ENCODE measurements at places on chromosomes 6 and 20.

GRCh38 chr20:37347891-37348791 is 2.2 kb downstream of the SRC start:
- DNase-seq = no peak

DNA sequence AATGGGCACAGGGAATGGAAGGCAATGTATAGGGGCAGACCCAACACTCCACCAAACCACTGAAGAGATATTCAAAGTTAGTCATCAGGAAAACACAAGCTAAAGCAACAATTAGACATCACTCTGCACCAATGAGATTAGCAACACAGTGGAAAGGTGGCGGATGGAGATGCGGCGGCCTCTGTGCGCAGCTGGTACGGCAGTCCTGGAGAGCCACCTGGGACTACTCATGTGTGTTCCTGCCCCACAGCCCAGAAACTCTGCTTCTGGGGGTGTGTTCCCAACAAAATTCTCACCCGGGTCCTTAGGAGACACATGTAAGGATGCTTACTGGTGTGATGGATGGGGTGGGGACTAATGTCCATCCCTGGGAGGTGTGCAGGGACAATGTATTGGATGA is 82.4 kb downstream of the DHX35 start:
- DNase-seq = no peak

DNA sequence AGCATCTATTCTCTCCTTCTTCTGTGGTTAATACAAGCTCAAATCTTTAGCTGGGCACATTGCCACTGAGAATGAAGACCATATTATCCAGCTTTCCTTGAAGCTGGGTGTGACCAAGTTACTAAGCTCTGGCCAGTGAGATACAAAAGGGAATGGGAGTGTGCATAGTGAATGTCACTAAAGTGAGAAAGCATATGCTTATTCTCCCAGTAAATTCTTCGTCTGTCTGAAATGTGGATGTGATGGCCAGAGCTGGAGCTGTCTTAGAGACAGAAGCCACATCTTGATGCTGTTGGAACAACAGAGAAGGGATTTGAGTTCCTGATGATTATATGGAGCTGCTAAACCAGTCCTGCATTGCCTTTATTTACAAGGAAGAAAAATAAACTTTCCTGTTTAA is 60.1 kb downstream of the SESN1 start:
- DNase-seq = no peak

DNA sequence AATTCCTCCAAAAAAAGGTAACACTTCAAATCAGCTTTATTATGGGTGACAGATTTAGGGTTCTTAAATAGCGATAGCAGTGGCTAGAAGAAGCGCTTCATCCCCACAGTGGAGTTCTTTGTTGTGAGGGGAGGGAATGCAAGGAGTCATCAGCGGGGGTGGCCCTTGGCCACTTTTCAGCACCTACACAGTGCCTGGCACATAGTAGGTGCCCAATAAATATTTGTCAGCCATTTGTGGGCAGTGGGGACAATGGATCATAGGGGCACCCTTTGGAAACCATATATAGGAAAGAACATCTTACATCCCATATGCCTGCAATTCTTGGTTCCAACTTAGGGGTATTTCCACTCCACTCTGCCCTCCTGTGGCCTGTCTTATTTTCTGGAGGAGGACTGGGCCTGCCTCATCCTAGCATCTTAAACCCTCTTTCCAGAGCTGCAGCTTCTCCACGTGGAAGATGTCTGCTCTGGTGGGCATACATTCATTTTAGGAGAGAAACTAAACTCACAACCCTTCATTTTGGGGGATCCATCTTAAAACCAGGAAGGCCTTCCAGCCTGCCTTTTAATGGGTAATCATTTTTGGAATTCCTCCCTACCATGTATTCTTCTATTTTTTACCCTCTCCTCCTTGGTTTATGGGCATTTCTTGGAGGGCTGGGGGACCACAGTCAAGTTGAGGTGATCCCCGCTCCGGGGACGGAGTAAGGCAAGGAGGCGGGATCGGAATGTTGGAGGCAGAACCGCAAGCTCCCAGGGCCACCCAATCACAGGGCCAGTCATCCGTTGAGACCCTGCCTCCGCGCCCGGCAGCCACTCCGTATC is 2.6 kb upstream of the GPSM3 start:
- DNase-seq = peak; percentile 68

GRCh38 chr20:50107086-50107660 is 5.8 kb downstream of the UBE2V1 start:
- no peak for DNase-seq

- no peak for DNase-seq
These were observed 44.2 kb downstream of the AKAP12 start for GRCh38 chr6:151284012-151284411.

GRCh38 chr6:137434640-137435039 is 59.6 kb downstream of the OLIG3 start:
- no peak for DNase-seq

GRCh38 chr6:45428727-45429126 is 51.0 kb upstream of the SUPT3H start:
- DNase-seq = no peak

DNA sequence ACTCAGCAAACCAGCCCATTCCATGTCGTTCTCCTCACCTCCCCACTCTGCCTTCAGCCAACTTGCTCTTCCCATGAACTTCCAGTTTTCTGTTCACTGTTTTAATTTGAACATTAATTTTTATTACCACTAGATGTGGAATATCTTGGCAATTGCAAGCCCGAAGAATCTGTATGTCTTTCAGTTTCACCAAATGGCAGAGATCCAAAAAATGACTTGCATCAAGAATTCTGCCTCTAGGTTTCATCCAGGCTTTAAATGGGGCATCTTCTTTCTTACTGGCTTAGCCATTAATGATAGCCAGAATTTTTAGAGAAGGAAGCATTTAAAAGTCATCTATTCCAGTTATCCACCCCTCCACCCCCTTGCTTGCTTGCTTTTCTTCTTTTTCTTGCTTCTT is 39.0 kb downstream of the CAP2 start:
- DNase-seq = no peak

GRCh38 chr6:14142063-14142450 is 24.5 kb downstream of the CD83 start:
- DNase-seq = no peak

DNA sequence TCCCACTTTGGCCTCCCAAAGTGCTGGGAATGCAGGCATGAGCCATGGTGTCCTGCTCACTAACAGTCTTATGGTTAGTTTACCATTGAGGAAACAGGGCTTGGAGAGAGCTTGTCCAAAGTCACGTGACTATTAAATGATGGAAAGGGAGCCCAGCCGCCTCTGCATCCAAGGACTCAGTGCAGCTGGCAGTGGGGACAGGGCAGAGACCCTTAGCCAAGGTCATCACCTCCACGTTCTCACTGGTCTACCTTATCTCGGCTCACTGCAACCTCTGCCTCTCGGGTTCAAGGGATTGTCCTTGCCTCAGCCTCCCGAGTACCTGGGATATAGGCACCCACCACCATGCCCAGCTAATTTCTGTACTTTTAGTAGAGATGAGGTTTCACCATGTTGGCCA is 109.3 kb downstream of the SLC23A2 start:
- DNase-seq = no peak

DNA sequence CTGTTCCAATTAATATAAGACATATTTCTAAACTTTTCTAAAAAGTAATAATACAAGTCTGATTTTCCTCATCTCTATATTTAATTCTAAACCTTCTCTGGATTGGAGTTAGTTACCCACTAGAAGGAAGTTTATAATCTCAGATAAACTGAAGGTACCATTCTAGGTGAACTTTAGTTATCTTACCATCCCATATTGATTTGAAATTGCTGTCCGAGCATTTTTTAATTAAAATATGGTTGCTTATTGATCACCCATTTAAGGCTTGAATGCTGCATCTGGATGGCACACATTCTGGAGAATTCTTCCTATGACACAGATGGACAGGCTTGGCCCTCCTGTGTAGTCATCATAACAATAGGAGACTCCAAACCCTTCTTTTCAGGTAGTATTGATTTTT is 8.0 kb downstream of the RNF182 start:
- DNase-seq = no peak

DNA sequence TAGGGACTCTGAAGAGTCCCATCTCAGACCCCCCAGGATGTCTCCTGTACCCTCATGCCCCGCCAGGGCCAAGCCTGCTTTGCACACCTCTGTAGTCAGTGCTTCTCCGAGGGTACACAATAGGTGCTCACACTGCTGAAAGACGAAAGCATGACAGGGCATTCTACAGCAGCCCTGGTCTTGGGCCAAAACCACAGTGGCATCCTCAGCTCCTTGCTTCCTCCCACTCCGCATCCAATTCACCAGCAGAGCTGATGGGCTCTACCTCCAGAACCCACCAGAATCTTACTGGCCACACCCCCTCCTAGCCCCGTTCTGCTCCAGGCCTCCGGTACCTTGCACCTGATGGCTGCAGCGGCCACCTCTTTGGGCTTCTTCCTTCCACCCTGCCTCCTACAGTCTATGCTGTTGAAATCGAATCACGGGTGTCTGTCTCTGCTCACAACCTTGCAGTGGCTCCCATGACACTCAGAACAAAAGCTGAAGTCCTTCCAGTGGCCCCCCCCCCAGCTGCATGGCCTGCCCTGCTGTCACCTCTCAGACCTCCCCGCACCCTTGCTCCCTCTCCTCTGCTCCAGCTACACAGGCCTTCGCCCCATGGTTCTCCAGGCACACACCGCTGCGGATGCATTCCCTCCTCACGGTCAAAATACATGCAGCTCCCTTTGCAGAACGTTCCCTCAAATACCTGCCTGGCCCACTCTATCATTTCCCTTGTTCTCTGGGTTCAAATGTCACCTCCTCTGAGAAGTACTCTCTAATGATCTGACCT is 1.2 kb downstream of the ANGPT4 start:
- DNase-seq = no peak

DNA sequence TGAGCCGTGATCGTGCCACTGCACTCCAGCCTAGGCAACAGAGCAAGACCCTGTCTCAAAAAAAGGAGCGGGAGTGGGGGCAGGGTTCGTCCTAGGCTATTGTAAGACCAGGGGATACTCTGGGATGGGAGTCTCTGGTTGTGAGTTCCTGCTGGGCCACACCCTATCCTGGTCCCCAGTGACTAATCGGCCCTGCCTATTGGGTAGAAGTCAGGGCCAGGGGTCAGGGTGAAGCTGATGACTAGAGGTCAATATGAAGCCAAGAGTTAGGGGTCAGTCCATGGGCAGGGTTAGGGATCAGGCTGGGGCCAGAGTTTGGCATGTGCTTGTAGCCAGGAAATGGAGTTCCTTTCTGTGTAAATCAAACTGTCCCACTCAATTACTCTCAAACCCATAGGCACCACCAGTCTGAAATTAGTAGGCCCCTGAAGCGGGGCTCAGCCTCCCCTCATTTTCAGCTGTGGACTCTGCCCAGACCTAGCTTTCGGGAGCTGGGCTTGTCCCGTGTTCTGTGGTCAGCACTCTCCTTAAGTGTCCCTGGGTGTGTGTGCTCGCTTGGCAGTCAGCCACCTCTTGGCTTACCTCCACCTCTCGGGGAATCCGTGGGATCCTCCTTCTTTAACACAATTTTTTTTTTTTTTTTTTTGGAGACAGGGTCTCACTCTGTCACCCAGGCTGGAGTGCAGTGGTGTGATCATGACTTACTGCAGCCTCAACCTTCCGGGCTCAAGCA is 1.8 kb downstream of the HSPA12B start:
- no peak for DNase-seq

- DNase-seq = no peak
These were observed 77.2 kb downstream of the TMEM242 start for GRCh38 chr6:157246048-157246630.

DNA sequence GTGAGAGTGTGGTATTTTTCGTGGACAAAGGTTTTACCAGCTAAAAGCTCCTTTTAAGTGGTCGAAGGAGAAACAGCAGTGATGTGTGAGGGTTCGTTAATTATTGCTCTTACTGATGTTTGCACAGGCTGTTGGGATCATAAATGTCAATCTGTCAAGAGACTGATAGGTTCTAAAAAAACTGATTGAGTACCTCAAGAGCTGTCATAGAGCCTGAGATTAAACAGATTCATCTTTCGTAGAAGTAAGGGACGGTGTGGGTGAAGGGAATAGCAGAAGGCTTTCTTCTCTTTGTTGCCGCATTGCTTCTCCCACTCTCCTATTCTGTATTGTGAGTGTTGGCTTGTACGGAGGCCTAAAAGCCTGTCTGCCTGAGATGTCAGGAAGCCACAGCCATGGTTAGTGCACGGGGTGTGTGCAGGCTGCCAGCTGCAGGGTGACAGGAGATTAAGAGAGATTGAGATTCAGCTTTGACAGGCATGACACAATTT is 291.0 kb downstream of the ZFAND3 start:
- DNase-seq = no peak

GRCh38 chr6:106568530-106568929 is 60.8 kb downstream of the RTN4IP1 start:
- DNase-seq = peak; percentile 23

DNA sequence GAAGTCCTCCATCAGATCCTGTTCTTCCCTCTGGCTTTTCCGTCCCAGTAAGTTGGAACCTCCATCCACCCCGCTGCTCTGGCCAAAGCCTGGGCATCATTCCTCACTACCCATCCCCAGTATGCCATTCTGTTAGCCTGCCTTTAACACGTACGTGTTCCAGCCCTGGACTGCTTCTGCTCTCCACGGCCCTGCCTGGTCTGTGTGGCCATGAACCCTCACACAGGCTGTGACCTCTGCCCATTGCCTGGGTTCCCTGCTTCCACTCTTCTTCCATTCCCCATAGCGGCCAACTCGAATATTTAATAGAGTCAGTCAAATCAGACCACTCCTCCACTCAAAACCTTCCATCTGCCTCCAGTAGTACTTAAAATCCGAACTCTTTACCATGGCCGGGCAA is 29.4 kb downstream of the RALGAPA2 start:
- no peak for DNase-seq

GRCh38 chr6:35717449-35718374 is 19.1 kb upstream of the ARMC12 start:
- DNase-seq = no peak

DNA sequence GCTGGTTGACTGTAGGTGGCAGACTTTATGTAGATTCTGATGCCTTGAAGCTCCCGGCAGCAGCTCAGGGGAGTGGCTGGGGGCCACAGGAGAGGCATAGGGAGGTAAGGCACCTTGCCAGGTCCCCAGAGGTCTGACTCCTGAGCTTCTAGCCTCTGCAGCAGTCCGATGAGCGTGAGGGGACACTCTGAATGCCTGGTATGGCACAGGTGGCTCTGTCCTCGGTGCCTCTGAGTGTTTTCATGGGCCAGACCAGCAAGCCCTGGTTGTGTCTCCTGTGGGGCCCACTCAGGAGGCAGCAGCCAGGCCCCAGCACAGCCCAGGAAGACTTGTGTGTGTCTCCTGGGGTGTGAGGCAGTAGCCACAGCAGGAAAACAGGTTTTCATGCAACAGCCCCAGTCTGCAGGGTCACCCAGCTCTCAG is 39.7 kb upstream of the IRF4 start:
- no peak for DNase-seq
